Ammon's horn (tissue), 1 donor: ENCODE measurements at places on chromosomes 11 and 22.
A peak's percentile ranks its signal among the peaks of the same experiment; 100 is the strongest.

DNA sequence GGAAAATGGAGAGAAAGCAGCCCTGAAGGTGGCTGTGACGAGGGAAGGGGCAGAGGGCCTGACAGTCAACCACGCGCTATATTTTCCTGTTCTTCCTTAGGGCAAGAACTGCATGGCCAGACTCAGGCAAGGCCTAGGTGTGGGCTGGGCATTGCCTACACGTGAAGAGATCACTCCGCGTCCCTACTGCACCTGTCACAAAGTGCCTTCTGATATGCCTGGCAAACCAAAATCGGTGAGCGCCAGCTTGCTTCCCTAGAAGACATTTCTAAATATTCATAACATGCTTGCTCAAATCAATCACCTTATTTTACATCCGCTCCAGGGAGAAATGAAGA is 6.3 kb downstream of the TMEM121B start:
- DNase-seq: no peak

DNA sequence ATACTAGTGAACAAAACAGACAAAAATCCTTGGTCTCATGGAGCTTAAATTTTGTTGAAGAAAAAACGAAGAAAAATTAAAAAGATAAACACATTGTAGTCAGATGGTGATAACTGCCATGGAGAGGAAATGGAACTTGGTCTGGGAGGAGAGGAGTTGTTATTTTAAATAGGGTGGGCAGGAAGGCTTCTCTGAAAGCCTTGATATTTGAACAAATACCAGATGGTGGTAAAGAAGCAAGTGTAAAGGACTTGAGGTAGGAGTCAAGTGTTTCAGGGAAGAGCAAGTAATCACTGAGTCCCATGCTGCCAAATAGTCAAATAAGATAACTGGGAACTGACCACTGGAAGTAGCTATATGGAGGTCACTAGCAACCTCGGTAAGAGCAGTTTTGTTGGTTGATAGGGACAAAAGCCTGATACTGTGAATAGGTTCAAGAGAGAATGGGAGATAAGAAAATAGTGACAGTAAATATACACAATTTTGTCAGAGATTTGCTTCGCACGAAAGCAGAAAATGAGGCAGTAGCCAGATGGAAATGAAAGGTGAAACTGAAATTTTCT is 55.1 kb downstream of the SESN3 start:
- DNase-seq: no peak

- peak; percentile 95 for DNase-seq
Observed at GRCh38 chr11:65860278-65861164, at the start of gene MUS81. MUS81 (plus strand) TSS chr11:65860433; CDS start chr11:65860754, 321 bp downstream.

DNA sequence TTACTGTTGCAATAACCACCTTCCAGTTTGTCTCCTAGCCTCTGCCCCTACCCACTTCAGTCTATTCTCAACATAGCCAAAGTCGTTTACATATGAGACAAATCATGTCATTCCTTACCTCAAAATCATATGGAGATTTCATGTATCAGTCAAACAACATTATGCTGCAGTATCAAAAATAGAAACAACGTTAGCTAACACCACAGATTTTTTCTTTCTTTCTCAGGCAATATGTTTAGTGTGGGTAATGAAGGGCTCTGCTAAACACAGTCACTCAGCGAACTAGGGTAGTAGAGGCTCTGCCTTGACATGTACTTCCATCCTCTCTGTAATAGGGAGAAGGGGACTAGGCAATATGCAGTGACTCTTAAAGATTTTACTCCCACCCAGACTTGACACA is 141.3 kb upstream of the DDI1 start:
- DNase-seq: no peak

GRCh38 chr22:34950489-34950888 is 115.5 kb upstream of the ISX start:
- peak; percentile 38 for DNase-seq

DNA sequence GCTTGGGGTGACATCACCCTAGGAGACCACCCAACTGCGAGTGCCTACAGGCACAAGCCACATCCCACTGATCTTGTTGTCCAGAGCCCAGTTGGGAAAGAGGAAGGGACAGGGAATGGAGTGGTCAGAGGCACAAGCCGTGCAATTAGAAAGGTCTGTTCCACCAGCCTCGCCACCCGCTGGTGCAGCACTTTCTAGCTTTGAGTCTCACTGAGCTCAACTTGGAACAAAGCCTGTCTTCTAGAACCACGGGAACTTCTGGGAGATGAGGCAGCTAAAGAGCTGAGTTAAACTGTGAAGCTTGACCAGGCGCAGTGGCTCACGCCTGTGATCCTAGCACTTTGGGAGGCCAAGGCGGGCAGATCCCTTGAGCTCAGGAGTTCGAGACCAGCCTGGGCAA is 29.3 kb downstream of the TPBGL start:
- no peak for DNase-seq

GRCh38 chr11:13679768-13680167 is 11.3 kb downstream of the FAR1 start:
- DNase-seq: no peak

DNA sequence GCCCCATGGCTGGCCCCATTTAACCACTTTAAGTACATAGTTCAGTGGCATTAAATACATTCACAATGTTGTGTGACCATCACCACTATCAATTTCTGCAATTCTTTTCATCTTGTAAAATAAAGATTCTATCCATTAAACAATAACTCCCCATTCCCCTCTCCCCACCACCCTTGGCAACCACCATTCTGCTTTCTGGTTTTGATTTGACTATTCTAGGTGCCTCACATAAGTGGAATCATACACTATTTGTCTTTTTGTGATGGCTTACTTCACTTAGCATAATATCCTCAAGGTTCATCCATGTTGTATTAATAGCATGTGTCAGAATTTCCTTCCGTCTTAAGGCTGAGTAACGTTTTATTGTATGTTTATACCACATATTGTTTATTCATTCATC is 7.0 kb downstream of the MYO7A start:
- DNase-seq: no peak

GRCh38 chr11:34926831-34927132 is 10.4 kb downstream of the PDHX start:
- DNase-seq: no peak
